ENCODE measurements at places on chromosomes 2 and 18.
A peak's percentile ranks its signal among the peaks of the same experiment; 100 is the strongest.

DNA sequence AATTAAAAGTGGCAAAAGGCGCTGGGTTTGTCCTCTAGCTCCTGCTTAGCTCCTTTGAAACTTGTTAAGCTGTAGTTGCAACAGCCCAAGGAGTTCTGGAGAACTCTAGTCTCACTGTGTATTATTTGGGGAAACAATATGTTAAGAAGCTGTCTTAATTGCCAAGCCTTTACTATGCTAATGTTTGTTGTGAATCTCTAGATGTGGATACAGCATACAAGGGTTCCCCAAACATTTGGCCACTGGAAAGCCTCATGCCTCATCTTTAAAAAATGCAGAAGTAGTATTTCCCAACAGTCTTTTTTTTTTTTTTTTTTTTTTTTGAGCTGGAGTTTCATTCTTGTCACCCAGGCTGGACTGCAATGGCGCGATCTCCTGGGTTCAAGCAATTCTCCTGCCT, 236.7 kb downstream of the PRKCE start:
- DNase-seq, result no peak

DNA sequence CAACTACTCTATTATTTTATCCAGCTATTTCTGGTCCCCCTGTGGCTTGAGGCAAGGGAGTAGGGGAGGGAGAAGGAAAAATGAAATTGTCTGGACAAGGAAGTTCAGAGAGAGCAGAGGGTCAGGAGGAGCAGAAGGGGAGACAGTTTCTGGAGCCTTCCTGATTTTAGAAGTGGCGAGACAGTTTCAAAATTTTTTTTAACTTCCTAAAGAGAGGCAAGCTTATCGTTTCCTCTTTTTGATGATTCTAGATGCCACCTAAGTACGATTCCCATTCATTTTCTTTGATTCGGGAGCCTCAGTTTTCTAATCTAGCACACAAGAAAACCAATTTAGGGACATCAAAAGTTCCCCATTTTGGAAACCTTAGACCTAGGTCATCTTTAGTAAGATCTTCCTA, 96.9 kb upstream of the B3GNT2 start:
- no peak for DNase-seq

DNA sequence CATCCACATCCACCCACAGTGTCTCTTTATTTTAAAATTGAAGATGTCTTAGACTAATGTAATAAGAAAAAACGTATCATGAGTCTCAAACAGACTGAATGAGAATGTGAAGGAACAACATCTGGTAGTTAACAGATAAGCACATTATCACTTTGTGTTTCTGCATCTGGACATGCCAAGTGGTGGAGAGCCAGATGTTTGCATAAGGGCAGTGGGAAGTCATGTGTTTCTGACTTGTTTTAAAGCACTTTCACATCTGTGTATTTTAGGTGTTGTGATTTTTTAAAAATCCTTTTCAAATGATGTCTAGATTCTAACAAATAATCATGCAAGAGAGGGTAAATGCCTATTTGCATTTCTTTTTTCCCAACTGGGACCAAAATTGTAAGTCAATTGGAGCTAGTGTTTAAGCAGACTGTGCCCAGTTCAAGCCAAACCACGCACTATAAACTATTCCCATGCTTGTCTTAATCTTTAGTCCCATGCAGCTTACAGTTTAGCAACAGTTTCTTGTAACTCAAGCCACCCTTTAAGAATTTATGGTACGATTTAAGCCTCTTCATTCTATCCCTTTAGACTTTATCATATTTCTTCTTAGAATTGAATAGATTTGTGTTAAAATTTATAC, 272.7 kb upstream of the DOK6 start:
- peak; percentile 39 for DNase-seq

GRCh38 chr2:100451092-100451491, 19.2 kb upstream of the NMS start:
- DNase-seq, result no peak

DNA sequence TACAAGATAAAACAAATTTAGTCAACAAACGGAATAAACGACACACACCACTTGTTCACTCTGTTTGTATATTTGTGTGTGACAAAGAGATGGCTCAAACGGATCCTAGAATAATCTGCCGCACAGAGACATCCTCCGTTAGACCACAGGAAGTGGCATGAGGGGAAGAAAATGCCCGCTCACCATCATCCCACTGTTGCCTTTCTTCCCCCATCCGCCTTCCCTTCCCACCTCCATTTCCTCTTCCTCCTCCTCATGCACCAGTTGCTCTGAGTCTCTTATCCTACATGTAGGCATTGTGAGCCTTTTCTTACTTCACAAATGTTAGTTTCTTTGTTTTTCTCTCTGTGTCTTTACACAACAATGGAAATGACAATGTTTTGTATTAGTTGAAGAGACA, 228.5 kb upstream of the SMIM21 start:
- no peak for DNase-seq

DNA sequence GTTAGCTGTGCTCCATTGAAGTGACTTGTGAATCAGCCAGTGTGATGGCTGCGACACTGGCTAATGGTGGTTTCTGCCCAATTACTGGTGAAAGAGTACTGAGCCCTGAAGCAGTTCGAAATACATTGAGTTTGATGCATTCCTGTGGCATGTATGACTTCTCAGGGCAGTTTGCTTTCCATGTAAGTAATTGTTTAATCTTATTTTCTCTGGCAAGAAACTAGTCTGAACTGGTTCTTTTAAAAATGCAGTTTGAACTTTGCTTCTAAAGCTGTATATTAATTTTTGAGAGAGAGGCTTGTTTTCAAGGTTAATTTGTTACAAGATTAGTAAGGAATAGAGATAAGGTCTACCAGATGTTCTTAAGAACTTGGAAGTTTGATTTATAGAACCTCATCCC, 46.7 kb downstream of the GLS start:
- no peak for DNase-seq

- peak; percentile 81 for DNase-seq
Observed at GRCh38 chr2:237128026-237128703, 42.5 kb downstream of the COPS8 start.

GRCh38 chr2:177392373-177393202, at the start of gene AGPS:
AGPS (plus strand) TSS chr2:177392773; CDS start chr2:177392790, 17 bp downstream.
- DNase-seq, result peak; percentile 83

- no peak for DNase-seq
Observed at GRCh38 chr2:239353692-239354091, 47.1 kb downstream of the HDAC4 start.

DNA sequence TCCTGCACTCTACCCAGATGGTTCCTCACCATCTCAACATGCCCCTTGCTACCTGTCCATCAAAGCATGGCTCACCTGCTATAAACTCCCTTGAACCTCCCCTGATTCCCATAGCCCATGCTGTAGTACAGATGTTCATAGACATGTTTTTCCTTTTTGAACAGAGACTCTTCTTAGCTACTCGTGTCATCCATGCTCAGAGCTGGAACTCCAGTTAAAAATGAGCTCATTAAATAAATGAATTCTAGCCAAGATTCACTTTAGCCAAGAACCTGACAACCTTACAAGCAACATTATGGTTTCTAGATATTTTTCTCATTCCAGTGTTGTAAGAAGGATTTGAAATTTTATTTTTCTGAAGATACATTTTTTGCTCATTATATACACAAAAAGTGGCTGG, 65.0 kb downstream of the SCG2 start:
- no peak for DNase-seq

DNA sequence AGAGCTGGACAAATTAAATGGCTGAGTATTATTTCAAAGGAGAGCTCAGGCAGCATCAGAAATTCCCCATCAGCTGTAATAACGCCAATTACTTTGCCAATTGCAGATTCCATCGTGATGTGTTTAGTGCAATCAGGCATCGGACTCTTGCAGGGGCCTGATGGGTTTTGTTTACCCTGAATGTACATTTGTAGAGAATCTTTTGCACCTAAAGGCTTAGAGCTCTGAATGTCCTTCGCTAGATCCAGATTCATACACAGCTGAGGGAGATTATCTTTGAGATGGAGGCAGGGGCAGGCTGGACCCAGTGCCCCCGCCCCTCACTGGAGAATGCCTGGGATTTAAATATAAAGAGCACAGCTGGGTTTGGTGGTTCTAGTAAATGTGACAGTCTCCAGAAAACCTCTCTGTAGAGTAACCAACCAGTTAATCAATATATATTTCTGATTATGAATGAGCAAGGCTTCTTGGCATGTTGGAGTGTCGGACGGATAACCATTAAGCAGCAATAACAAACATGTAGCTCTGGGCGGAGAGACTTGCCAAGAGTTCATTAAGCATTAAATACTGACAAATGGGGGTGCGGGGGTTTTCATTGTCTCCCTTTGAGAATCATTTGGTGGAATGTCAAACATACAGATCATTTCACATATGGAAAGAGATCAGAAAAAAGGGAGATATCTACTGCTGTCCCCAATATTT, 200.9 kb downstream of the SETBP1 start:
- DNase-seq, result no peak

GRCh38 chr2:150686391-150686790, 198.9 kb upstream of the RND3 start:
- no peak for DNase-seq

GRCh38 chr2:227642656-227643055, 23.9 kb upstream of the SCYGR5 start:
- no peak for DNase-seq

All from right hindlimb (tissue), 1 donor.